ENCODE measurements at places on chromosomes 16 and 17.

DNA sequence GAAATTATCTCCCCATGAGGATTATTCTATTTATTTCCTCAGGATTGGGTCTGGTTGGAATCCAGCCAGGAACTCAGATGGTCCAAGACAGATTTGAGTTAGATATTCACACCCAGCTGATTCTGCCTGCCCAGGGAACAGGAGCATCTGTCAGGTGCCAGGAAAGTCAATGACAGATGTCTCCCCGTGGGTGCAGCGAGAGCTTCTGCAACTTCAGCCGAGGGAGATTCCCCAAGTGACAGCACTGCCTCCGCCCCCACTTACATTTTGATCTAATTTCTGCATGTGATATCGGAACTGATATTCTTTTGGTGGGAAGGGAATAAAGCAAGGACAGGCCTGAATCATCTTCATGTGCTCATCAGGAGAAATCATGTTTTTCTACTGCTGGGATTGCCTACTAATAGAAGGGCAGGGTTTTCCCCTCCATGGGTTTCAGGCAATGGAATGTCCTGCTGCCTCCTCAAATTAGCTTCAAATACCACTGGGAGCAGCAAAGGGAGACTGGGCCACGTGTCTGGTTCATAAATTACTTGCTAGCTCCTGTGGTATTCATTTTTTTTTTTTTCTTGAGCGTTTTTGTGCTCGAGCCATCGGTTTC, 15.7 kb upstream of the DHX8 start:
- DNase-seq: peak; percentile 96

GRCh38 chr16:47082099-47082865, 61.5 kb downstream of the NETO2 start:
- DNase-seq: no peak

- no peak for DNase-seq
Observed at GRCh38 chr17:63786971-63787711, 13.2 kb downstream of the DDX42 start.

GRCh38 chr16:85833219-85833920, 33.9 kb downstream of the COX4I1 start:
- DNase-seq: no peak

GRCh38 chr16:28573738-28574718, 20.3 kb downstream of the SGF29 start:
- no peak for DNase-seq

- no peak for DNase-seq
Observed at GRCh38 chr17:29903471-29903870, 26.6 kb downstream of the SSH2 start.

- DNase-seq: no peak
Observed at GRCh38 chr17:64449545-64449944, 630 bp downstream of the MILR1 start.

DNA sequence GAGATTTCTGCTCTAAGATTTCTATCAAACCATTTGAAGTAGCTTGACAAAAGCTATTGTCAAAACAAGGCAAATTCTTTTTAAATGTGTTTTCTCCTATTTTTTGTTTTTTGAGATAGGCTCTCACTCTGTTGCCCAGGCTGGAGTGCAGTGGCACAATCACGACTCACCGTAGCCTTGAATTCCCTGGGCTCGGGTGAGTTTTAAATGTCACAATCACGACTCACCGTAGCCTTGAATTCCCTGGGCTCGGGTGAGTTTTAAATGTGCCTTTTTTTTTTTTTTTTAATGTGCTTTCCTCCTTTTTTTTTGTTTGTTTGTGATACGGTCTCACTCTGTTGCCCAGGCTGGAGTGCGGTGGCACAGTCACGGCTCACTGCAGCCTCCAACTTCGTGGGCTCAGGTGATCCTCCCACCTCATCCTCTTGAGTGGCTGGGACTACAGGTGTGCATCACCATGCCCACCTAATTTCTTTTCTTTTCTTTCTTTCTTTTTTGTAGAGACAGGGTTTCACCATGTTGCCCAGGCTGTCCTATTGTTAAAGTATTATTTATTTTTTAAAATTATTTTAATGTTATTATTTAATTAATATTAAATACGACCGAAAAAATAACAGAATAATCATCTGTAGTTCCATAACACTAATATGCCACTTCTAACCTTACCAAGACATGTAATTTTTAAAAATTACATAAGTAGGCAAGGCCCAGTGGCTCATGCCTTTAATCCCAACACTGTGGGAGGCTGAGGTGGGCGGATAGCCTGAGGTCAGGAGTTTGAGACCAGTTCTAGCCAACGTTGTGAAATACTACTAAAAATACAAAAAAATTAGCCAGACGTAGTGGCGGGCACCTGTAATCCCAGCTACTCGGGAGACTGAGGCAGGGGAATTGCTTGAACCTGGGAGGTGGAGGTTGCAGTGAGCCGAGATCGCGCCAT, 69.7 kb upstream of the FA2H start:
- no peak for DNase-seq

DNA sequence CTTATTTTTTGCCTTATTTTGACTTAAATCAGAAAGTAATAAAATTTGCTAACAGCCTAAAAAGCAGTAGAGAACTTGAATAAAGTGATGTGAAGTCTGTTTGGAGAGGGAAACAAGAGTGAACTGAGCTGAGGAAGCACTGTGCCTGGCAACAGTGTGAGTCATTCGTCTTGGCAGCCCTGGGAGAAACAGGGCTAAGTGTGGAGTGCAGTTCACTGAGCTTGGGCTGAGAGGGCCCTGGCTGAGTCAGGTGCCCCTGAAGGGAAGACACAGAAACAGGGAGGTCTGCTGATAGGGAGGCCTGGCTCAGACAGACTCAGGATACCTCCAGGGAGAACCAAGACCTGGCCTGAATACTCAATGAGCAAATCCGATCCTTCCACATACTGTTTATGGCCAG, 132.1 kb downstream of the HS3ST4 start:
- no peak for DNase-seq

- DNase-seq: no peak
Observed at GRCh38 chr16:51937771-51938170, 609.2 kb downstream of the TOX3 start.

- no peak for DNase-seq
Observed at GRCh38 chr17:70261170-70261569, 91.8 kb downstream of the KCNJ2 start.

DNA sequence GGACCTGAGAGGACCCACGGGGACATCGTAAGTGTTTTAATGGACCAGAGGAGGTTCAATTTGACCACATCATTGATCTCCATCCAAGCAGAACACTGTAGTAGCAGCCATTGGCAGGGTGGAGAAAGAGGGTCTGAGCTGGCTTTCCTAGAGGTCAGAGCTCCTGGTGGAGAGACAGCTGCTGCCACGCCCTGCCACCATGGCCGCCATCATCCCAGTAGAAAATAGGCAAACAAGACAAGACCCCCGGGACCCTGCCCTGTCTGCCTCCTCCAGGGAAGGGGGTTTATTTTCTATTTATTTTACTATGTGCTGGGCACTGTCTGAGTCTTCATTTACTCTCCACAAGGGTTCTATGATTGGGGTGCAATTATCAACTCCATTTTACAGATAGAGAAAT, 11.4 kb upstream of the ITGA3 start:
- DNase-seq: no peak

GRCh38 chr16:66554495-66554894, 2.1 kb downstream of the CKLF start:
- no peak for DNase-seq

GRCh38 chr16:28513484-28514181, 7.0 kb upstream of the IL27 start:
- DNase-seq: no peak

GRCh38 chr17:67055811-67056745, 11.7 kb downstream of the CACNG1 start:
- peak; percentile 13 for DNase-seq

DNA sequence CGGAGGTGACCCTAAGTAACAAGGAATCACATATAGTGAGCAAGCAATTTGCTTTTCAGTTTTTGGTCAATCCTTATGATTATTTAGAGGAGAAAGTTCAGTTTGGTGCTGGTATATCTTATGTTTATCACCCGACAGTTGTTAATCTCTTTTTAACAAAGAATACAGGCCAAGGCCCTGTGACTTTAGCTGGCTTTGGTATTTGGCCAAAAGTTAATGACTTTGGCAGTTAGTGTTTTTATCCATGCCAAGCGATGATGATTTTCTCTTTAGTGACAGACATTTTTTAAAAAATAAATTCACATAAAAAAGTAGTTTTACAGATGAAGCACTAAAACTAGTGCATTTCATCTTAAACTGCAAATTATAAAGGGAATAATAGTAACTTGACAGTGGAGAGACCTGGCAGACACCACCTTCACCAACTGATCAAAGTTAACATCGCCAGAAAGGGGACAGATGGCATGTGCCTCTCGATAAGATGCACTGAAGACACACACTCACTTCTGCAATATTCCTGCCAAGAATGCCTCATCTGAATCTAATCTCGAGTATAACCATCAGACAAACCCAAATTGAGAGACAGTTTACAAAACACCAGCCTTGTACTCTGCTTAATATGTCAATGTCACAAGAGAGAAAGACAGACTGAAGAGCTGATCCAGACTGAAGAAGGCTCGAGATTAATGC, 6.9 kb downstream of the DEXI start:
- DNase-seq: no peak

GRCh38 chr16:57203451-57203850, 17.3 kb downstream of the RSPRY1 start:
- no peak for DNase-seq

DNA sequence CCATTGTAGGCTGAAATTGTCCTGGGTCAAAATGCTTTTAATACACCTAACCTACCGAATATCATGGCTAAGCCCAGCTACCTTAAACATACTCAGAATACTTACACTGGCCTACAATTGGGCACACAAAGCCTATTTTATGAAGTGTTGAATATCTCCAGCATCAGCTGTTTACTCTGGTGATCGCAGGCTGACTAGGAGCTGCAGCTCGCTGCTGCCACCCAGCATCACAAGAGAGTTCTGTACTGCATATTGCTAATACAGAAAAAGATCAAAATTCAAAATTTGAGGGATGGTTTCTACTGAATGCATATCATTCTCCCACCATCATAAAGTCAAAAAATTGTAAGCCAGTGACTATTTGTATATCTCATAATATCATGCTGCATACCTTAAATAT, 55.3 kb downstream of the ULK2 start:
- peak; percentile 37 for DNase-seq

GRCh38 chr16:30884760-30885159, 9.1 kb downstream of the BCL7C start:
- no peak for DNase-seq

GRCh38 chr17:82297280-82297713, 20.1 kb downstream of the CD7 start:
- no peak for DNase-seq

DNA sequence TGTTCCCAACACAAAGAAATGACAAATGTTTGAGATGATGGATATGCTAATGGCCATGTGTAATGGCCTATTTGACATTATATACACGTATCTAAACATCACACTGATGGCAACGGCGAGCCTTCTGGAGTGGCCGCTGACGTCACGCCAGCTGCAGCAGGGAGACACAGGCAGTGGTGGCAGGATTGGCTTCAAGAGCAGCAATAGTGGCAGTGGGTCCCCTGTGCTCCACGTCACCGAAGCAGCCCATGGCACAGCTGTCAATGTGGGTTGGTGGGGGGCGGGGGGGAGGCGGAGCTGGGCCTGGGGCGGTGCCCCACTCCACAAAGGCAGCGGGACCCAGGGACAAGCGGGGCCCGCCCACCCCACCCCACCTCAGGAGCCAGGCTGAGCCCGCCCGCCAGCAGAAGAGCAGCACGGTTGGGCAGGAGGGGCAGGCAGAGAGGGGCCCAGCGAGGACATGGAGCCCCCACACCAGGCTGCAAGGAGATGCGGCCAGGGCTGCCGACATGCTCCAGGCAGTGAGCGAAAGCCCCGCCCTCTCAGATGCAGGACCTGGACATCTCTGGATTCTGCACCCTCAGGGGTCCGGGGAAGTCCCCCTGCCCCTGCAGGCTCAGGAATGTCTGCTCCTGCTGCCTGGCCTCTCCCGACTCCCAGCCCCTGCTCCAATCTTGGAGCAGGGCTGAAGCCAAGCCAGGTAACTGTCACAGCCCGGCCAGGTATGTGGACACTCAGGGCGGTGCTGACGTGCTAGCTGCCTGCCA, 64.6 kb downstream of the USP32 start:
- DNase-seq: no peak

DNA sequence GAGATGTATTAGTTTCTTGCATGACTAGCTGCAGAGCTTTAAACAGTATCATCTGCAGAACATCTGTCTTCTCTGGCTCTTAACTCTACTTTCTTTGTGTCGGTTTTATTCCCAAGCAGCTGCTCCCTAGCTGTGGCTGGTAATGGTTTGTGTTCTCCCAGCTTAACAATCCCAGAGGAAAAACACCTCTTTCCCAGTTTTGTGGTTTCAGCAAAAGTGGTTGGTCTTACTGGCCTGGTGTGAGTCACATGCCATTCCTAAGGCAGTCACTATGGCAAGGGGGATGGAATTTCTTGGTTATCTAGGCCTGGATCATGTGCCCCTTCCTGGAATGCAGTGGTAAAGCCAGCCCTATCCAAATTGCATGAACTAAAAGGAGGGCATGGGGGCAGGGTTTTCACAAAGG, 27.5 kb downstream of the OMG start:
- no peak for DNase-seq

DNA sequence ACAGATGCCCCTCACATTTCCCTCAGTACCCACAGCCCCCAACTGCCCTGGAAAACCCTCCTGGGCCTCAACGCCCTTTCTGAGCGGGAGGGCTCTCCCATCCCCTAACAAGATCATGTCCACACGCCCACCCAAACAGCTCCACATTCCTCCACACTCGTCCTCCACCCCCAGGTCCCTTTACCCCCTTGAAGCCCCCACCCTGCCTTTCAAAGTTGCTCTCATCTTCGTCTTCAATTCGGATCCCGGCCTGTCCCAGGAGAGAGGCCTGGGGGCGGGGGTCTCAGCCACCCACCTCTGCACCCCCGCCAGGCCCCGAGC, 14.3 kb downstream of the HOXB4 start:
- no peak for DNase-seq

GRCh38 chr17:83123896-83124801, 44.7 kb downstream of the METRNL start:
- no peak for DNase-seq

DNA sequence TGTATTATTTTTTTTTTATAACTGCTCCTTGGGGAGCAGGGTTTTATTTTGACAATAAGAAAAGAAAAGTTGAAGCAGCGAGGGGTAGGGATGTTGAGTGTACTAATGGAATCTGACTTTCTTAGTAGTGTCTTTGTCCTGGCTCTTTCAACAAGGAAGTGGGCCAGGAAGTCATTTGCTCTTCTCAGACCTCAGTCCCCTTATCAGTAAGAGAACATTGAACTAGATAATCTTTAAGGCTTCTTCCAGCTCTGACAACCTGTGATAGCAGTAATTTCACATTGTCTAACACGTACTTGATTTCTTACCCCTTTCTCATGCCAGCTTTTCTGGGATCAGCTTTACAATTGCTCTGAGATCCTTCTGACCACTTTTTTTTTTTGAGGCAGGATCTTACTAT, 8.3 kb downstream of the LIG3 start:
- no peak for DNase-seq
